Prostate gland (tissue), 2 donors: ENCODE measurements at places on chromosomes 13 and 19.

DNA sequence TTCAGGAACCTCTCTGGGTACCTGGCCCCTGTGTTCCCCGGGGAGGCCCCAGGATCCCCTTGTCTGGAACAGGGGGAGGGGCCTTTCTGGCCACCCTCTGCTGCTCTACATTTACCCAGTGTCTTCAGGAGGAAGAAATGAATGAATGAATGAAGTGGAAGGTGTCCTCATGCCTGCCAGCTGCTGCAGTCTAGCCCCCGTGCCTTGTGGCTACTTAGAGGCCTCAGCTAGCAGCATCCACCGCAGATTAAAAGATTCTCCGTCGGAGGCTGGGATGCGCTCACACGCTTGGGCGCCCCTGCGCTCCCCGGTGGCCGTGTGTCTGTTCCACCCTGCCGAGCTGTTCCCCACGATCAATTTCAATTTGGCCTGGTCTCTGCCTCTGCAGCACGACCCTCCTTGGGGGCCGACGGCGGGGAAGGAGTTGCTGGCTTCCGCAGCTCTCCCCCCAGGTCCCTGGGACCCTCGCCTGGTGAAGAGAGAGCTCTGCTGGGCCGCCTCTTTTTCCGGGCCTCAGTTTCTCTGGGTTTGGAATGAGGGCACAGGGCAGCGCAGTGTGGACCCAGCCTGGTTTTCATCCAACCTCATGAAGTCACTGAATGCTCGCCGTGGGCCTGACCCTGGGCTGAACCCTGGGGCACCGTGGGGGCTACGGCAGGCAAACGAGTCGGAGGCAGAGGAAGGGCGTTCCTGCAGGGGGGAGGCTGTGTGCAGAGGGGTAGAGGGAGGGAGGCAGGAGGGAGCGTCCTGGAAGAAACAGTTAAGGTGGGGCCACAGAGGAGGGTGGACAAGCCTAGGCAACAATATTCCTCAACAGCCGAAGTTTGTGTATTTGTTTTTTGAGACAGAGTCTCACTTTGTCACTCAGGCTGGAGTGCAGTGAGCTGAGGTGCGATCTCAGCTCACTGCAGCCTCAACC, 28.3 kb downstream of the EFNA2 start:
- no peak for DNase-seq

DNA sequence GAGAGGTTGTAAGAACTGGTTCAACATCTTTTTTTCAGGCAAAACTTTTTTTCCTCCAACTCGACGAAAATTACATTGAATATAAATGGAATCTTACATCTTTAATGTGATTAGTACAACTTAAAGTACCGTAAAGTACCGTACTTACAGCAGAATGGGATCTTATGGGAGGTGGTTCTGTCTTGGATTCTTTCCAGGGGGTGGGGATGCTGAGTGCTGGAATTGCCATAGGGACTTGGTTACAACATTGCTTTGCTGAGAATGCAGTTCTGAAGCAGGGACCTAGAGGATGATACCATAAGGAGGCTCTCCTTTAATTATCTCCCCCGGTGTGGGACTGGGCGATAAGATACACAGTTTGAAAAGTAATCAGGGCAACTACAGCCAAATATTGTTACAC, 186.4 kb downstream of the KLF5 start:
- DNase-seq, result no peak

- DNase-seq, result no peak
Observed at GRCh38 chr19:42286349-42287016, 15.4 kb upstream of the PRR19 start.

DNA sequence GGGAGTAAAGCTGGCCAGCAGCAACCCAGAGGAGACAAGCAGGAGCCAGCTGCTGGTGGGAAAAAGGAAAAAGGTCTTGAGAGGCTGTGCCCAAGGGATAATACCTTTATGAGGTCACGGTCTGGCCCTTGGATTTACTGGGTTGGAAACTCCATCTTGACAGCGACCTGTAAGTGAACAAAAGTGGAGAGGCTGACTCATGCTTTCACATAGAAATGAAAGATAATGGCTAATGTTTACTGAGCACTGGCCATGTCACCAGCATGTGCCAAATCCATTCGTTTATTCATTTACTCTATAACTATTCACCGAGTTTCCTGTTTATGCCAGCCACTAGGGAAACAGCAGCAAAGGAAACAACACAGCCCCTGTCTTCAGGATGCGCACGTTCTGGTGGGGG, 4.7 kb downstream of the VRK3 start:
- no peak for DNase-seq

GRCh38 chr13:99123101-99124045, 77.3 kb upstream of the UBAC2 start:
- no peak for DNase-seq

DNA sequence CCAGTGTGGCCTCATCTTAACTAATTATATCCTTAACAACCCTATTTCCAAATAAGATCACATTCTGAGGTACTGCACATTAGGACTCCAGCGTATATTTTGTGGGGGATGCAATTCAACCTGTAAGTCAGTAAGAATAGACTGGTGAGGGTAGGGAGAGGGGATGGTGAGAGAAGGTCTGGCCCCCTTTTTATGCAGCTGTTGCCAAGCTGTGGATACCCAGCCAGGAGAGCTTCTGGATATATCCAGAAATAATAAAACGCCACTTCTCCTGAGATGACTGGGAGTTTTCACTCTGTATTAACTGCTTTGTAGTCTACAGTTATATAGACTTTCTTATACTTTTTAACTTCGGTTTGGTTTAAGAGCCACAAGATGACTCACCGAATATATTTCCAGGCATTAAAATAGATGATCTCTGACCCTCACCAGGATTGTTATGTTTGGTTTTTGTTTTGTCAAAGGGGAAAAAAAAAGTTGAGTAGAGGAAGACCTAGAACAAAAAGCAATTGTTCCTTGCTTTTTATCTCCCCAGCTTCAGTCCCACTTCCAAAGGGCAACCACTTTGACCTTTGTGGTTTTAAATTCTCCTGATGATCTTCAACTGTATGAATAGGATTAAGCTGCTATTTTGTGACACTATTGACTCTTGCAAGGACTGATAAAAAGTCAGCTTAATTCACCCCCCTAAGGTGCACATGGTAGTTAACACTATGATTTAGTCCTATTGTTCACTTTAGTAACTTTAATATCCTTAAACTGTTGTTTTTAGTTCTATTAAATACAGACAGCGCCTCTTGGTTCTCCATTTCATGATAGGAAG, 3.1 kb upstream of the NEK3 start:
- DNase-seq, result no peak

DNA sequence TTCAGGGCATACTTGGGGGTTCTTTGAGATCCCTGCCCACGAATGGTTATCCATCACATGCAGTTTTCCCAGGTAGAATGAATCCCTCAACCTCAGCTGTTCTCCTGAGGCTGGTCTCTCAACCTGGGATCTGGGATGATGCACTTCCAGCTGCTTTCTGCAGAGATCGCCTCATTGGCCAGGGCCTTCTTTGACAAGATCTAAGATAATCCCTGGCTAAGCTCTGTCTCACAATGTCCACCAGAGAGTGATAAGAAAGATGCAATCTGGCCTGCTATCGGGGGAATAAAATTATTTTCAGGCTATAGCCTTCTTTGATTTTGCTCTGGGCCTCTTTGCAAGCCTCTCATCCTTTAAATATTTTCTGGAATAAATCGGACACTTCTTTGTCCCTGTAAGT, 1021.1 kb downstream of the EFNB2 start:
- DNase-seq, result no peak

GRCh38 chr13:94660695-94661326, 51.5 kb downstream of the SOX21 start:
- no peak for DNase-seq

GRCh38 chr19:51485960-51486660, 7.8 kb downstream of the CEACAM18 start:
- no peak for DNase-seq

DNA sequence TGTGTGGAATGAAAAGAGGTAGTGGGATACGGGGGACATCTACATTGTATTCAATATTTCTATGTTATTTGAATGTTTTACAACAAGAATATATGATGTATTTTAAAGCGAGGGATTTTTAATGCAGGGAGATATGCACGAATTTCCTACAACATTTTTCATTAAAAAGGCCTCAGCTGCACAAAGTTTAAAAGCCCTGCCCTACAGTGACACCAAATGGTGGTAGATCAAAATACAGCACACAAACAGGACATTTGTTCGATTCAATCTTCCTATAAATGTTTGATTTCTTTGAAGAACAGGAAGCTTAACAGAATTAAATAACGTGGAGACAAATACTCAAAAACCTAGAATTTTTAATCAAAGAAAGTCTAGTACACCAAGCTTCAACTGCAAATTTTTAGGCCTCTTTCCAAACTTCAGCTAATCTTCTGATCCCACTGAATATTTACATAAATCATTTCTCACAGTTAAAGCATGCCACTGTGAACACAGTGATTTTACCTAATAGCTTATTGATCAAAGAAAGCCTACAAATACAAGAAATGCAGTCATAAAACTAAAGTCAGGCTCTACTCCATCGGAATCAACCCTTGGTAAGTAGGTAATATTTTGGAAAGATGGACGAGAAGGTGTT, 257.2 kb downstream of the DIAPH3 start:
- DNase-seq, result no peak

GRCh38 chr19:35490364-35490763, at the start of gene KRTDAP:
KRTDAP (minus strand) TSS chr19:35490464; CDS start chr19:35490442, 22 bp downstream.
- DNase-seq, result no peak

GRCh38 chr13:43686557-43686956, 100.2 kb downstream of the ENOX1 start:
- DNase-seq, result no peak

- DNase-seq, result no peak
Observed at GRCh38 chr19:40241809-40242384, 15.4 kb upstream of the CCNP start.

DNA sequence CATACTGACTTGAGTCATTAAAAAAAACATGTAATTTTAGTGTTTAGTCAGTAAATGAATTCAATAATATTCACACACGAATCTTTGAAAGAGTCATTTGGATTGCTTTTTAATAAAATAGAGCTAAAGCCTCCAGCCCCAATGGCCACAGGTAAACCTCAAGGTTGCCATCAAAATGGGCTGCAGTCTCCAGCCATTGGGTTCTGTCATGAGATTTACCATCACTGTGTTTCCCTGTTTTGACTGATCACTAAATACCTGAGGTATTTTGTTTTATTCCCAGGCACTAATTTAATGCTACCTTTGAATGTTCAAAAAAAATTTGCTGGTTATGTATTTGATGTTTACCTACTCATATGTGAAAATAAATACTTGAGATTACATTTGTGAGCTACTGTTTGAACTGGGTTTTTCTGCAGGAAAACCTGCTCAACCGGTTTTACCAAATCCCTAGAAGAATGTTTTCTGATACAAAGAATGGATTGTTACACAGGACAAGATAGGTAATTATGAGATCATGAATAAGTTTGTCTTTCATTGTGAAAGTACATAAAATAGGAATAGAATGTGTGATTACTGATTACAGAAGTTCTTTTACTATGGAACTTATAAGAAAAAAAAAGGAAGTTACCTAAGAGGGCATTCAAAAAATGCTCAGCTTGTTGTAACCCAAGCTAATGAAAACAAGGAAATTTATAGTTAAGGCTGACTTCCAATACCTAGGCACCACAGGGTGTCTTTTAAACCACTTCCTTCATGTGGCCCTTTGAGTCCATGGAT, 391.3 kb downstream of the EFNB2 start:
- peak; percentile 77 for DNase-seq

DNA sequence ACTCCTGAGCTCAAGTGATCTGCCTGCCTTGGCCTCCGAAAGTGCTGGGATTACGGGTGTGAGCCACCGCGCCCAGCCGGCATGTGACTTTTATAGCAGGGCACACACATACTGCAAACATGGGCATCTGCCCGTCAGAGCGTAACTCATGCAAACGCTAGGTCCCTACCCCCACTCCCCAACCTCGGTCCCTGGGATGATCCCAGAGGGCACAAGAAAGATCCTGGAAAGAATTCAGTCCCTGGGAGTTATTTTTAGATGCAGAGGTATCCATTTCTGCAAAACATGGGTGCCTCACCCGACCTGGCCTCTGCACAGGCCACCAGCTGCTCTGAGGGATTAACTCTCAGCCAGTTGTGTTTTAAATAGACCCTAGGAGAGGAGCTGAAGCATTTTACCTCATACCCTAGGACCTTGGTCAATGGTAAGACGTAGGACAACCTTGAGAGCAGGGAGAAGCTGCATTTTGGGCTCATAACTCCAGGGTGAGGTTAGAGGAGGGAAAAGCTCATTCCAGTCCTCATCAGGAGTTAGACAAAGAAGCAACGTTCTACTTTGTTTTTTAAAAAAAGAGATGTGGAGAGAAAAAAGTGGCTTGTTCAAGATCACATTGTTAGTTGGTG, 10.8 kb downstream of the TMEM38A start:
- DNase-seq, result no peak

DNA sequence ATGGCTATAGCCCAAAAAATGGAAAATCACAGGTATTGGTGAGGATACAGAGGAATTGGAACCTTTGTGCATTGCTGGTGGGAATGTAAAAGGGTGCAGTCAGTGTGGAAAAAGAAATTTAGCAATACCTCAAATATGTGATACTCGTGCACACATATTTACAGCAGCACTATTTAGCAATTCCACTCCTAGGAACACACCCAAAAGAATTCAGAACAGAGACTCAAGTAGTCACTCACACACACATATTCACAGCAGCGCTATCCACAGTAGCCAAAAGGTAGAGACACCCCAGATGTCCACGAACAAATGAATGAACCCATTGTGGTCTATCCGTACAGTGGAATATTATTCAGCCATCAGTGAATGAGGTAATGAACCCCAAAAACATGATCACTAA, 114.0 kb downstream of the COL4A2 start:
- no peak for DNase-seq

GRCh38 chr19:58586133-58586765, 13.1 kb upstream of the MZF1 start:
- DNase-seq, result no peak

DNA sequence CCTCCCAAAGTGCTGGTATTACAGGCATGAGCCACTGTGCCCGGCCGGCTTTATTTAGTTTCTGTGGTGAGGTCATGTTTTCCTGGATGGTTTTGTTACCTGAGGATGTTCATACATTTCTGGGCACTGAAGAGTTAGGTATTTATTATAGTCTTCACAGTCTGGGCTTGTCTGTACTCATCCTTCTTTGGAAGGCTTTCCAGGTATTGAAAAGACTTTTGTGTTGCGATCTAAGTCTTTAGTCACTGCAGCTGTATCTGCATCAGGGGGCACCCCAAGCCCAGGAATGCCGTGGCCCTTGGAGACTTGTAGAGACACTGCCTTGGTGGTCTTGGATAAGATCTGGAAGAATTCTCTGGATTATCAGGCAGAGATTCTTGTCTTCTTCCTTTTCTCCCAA, 12.8 kb downstream of the BLOC1S3 start:
- DNase-seq, result peak; percentile 28

GRCh38 chr13:72180253-72180952, 313.4 kb upstream of the DACH1 start:
- DNase-seq, result no peak
